ENCODE measurements at places on chromosomes 3 and 15. TPM values are rescaled to one million over a fixed set of nuclear protein-coding genes. Genes with fewer than 3 reads are reported as not detected.

GRCh38 chr3:60973321-60973720 is 277.9 kb downstream of the FHIT start:
- no peak for DNase-seq

- DNase-seq: peak; percentile 49
Measured at GRCh38 chr3:194575484-194576210, 57.6 kb downstream of the TMEM44 start.

GP9 gene
- total RNA-seq: 8.9 TPM

DNA sequence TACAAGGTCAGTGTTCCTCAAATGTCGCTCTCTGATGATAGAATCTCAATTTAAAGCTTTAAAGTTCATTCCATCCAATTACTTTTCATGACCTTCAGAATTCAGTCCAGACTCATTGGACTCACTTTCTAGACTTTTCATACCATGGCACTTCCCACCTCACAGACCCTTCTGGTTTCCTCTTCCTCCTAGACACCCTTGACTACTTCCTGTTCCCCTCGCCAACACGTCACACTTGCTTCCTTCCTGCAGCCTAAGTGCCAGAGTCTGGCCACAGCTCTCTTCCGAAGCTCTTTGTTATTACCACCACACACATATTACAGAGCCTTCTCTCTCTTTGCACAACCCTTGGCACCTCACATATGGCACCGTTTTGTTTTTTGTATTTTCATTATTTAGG is 59.1 kb upstream of the UMPS start:
- DNase-seq: no peak

DNA sequence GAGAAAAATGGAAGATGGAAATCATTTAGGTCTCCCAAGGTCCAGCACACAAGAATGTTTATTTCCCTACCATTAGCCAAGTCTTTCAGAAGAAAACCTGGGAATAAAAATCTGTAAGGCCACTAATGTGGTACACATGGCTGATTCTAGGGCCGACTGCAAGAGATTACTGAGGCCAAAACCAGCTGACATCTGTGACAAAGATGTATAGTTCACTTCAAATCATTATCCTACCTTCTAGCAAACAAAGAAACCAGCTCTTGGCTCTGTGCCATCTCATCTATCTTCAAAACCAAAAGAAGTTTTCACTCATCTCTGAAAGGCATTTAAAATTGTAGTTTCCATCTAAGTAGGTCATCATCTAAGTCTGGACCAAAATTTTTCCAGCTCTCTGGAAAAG is 43.9 kb downstream of the ERC2 start:
- DNase-seq: no peak

Measured in upper lobe of left lung (tissue), 6 donors.